Urothelium cell line (cell line): ENCODE measurements at places on chromosomes 7 and 10.
A peak's percentile ranks its signal among the peaks of the same experiment; 100 is the strongest.

DNA sequence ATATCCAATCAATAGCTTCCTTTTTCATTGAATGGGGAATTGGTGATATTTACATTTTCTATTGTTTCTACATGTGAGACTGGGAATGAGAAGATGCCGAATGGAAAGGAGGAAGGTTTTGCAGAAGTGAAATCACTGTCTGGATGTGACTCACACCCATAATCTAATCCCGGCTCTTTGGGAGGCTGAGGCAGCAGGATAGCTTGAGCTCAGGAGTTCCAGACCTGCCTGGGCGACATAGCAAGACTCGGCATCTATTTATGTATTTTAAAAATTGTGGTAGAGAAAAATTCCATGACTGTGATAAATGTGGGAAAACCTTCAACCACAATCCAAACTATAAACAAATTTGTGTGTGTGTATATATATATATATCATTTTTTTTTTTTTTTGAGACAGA, 10.9 kb upstream of the FIS1 start:
- no peak for DNase-seq

- no peak for DNase-seq
Measured at GRCh38 chr7:77434570-77435275, 18.6 kb upstream of the GSAP start.

DNA sequence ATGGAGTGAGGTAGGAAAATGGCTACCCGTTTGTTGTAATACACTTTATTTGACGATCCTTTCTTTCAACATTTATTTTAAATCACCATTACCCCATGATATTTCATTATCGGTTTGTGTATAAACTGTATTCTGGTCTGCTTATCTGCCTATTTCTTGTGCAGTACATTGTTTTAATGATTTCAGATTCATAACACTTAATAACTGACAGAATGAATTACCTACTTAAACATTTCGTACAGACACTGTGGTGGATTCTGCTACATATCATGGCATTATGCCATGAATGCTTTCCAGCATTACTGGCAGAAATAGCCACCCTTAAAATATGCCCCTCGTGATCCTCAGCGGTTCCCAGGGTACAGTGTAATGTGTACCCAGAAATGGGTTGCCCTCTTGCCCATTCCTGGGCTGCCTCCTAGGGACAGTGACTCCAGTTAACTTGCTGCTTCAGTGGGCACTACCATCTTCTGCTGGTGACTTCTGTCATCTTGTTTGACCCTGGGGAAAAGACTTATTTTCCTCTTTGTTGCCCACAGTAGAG, 74.5 kb downstream of the C1GALT1 start:
- DNase-seq = no peak

DNA sequence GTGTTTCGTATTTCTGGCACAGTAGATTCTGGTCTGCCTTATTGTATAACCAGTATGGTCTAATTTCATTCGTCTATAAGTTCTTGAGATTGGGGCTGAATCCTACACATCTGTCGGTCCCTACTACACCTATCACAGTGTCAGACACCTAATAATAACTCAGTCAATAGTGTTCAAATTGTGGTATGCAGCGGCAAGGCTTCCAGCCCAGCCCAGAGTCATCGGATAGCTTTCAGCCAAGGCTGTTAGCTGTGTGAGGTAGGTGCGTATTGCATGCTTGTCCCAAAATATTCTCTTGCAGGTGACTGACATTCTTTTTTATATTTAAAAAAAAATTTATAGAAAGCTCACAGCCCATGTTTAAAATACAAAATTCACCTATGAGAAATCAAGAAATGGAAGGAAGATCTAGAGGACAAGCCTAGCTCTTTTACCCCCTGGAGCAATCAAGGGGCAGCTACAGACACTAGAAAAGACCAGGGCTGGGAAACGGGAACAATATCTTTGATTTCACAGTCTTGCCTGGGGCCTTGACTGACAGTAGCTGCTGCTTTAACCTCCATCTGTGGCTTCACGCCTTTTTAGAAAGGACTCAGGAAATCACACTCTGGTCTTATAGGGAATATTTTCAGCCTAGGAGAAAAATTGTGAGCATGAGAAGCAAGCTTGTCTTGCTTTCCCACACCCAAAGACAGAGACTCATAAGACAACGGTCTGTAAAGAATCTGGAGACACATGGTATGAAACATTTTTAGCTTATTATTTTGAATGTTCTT, 9.5 kb upstream of the ASB4 start:
- no peak for DNase-seq

DNA sequence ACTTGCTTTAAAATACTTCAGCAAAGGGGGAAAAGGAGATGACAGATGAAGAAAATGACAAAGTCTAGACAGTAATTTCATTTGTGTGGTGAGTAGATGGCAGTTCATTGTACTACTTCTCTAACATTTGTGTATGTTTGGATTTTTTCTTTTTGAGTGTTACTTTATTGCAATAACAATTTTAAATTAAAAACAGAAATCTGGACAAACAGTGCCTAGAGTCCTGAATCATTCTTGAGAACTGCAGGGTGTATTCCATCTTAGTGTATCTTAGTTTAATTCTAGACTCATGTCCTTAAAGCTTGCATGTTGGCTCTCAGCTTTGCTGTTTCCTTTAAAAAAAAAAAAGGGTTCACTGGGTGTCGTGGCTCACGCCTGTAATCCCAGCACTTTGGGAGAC, 31.1 kb downstream of the HOXA1 start:
- no peak for DNase-seq

GRCh38 chr7:81317741-81318140, 398.9 kb upstream of the SEMA3C start:
- no peak for DNase-seq

GRCh38 chr7:815284-816216, 16.7 kb upstream of the SUN1 start:
- peak; percentile 17 for DNase-seq

GRCh38 chr7:105940109-105940508, 23.0 kb upstream of the CDHR3 start:
- DNase-seq = no peak

GRCh38 chr10:20089879-20090278, 273.6 kb downstream of the PLXDC2 start:
- no peak for DNase-seq

GRCh38 chr7:71322201-71322600, 190.3 kb downstream of the GALNT17 start:
- no peak for DNase-seq

GRCh38 chr10:58014436-58014835, 253.3 kb downstream of the IPMK start:
- DNase-seq = no peak

DNA sequence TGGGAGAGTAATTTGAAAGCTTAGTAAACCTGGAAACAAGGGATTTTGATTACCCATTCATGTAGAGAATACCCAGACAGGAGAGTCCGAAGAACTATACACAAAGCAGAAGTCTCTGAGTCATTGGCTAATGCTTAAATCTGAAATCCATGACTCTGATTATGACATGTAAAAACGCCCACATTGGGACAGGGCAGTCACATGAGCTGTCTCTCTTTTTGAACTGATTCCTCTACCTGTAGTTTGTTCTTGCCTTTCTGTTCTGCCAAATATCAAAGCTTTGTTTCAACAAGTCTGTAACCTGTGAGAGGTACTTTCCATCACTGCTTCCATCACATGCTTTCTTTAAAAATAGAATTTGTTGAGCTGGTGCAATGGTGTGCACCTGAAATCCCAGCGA, 4.3 kb upstream of the GPNMB start:
- no peak for DNase-seq

- no peak for DNase-seq
Measured at GRCh38 chr10:114600057-114600456, 58.0 kb downstream of the ABLIM1 start.

- DNase-seq = no peak
Measured at GRCh38 chr7:5621776-5622175, 159.7 kb downstream of the RNF216 start.
